ENCODE measurements at places on chromosomes 7 and 10. TPM values are rescaled to one million over a fixed set of nuclear protein-coding genes. Genes with fewer than 3 reads are reported as not detected.
A peak's percentile ranks its signal among the peaks of the same experiment; 100 is the strongest.

FAM25C gene
- not detected for total RNA-seq

ACSM6 gene
- total RNA-seq: not detected

FASTK gene
- 146 TPM for total RNA-seq

CFAP58 gene
- 1.4 TPM for total RNA-seq

ZNF485 gene
- 6.4 TPM for total RNA-seq

C7orf57 gene
- total RNA-seq: 0.29 TPM

HGF gene
- total RNA-seq: 13.0 TPM

CALN1 gene
- not detected for total RNA-seq

FKBP6 gene
- total RNA-seq: not detected

DNA sequence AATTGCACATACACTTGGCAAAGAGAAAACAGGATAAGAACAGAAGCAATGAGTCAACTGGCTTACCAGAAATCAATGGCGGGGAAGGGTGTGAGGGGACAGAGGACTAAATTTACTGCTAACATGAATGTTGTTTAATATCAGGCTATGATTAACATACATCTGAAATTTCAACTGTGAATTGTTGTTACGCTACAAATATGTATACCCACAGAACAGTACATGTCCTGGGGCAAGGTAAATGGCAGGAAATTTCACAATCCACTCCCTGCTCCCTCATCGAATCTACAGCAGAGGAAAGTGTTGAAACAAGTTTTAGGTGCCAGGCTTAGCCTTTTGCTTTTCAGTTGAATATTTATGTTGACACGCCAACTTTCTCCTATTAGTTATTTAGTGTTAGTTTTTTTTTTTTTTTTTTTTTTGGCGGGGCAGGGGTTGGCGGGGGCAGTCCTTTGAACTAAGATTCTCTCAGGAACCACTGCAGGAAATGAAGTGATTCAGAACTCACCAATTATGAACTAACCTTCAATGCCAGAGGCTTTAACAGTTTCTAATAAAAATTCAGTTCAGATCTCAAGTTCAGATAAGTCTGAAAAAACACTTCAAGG, 99.0 kb downstream of the UBE2H start:
- no peak for DNase-seq

DNA sequence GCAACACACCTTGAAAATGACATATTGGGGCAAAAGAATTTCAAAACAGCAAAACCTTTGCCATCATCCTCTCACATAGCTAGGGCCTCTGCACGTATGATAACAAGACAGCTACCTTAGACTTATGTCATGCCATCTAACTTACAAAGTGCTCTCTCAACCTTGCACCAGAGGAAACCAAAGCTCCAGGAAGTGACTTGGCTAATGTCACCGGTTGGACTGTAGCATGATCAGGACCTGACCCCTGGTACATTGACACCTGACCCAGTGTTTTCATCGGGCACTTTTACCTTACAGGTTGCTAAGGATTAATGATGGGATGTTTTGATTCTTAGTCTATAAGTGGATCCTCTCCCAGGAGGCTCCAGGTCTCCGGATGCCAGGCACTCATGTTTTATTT, 529.8 kb upstream of the GALNT17 start:
- no peak for DNase-seq

DNA sequence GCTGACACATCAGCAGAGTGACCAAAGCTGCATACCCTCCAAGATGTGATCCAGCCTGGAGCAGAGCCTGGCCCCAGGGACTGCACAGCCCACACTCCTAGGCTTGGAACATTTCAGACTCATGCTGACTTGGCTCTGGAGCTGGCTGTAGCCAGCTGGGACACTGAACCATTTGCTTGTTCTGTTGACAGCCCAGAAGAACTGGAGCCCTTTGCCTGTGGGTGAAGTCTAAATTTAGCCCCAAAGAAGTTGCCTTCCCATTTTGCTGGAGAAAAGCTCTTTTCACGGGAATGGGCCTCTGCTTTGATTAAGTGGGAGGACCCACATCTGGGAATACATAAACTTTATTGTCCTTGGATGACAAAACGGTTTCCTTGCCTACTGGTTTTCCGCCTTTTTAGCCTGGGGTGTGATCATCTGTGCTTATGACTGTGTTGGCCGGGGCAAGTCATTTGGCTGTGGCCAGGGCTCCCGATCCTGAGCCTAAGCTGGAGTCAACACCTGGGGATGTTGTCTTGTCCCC, 186.2 kb upstream of the BMPER start:
- DNase-seq: peak; percentile 61

DNA sequence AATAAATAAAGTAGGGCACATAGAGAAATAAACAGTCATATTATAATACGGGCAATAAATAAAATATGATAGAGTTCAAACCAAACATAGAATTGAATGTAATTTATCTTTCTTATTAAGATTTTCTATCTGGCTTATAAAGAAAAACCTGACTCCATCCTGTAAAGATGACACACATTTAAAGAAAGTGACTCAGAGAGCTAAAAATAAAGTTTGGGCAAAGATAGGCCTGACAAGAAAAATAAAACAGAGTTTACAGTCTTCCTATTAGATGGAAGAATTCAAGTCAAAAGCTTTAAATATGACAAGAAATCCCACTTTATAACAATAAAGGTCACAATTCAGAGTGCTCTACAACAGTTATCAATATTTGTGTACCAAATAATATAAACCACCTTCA, 580.6 kb downstream of the PHTF2 start:
- DNase-seq: peak; percentile 65

DNA sequence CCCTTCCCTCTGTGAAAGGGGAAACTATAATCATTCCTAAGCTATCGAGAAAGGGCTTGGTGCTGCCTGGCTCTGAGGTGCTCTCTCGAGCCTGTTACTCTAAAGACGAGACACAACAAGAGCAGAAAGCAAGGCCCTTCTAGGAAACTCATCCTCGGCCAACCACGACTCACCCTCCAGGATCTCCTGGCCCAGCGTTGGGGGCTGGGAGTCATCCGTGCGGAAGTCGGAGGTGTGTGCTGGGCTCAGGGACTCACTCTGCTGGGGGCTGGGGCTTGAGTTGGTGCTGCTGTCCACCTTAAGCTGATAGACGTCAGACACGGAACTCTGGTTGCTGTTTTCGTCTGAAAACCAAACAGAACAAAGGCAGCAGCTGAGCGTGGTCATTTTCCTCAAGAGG, 17.6 kb upstream of the BAZ1B start:
- no peak for DNase-seq

- DNase-seq: peak; percentile 4
These were observed 1122.2 kb upstream of the CELF2 start for GRCh38 chr10:9895453-9895852.

GRCh38 chr7:4234886-4235285, 447.2 kb upstream of the FOXK1 start:
- no peak for DNase-seq

- DNase-seq: peak; percentile 42
These were observed 5.8 kb upstream of the KCNH2 start for GRCh38 chr7:150983893-150984368.

- no peak for DNase-seq
These were observed 3.2 kb downstream of the BEND7 start for GRCh38 chr10:13525663-13526062.

- peak; percentile 26 for DNase-seq
These were observed 259.0 kb downstream of the CXCL12 start for GRCh38 chr10:44125879-44126278.

DNA sequence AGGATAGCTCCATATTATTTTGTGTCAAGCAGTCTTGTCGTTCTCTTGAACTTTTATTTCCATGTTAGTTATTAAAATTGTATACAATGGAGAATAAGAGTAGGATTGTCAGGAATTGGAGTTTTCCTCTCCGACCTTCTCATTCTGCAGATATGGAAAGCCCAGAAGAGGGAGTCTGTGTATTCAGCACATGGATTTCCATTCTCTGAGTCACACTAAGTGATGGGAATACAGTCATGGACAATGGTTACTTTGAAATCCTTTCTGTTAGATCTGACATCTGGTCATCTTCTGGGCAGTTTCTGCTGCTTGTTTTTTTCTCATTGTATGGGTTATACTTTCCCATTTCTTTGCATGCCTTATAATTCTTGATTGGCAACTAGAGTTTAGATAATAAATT, 5.0 kb upstream of the TASOR2 start:
- peak; percentile 47 for DNase-seq

GRCh38 chr10:36515319-36515718, 610.1 kb upstream of the ANKRD30A start:
- peak; percentile 52 for DNase-seq

- no peak for DNase-seq
These were observed 32.2 kb downstream of the DNAJB12 start for GRCh38 chr10:72322280-72323058.

GRCh38 chr7:129394101-129394500, 40.1 kb upstream of the STRIP2 start:
- no peak for DNase-seq

DNA sequence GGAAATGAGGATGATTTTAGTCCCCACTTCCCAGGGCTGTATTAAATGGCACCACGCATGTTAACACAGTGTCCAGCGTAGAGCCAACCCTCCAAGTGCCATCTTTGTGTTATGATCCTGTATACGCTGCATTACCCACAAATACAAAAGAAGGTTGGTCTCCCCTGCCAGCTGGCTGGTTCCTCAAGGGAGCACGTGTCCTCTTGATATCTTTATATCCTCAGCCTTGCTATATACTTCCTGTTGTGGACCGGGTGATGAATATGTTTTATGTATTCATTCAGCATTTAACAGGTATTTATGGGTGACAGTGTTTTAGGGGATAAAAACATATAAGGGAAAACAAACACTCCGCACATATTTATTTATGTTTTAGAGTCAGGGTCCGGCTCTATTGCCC, 23.2 kb upstream of the PRRT4 start:
- DNase-seq: no peak

DNA sequence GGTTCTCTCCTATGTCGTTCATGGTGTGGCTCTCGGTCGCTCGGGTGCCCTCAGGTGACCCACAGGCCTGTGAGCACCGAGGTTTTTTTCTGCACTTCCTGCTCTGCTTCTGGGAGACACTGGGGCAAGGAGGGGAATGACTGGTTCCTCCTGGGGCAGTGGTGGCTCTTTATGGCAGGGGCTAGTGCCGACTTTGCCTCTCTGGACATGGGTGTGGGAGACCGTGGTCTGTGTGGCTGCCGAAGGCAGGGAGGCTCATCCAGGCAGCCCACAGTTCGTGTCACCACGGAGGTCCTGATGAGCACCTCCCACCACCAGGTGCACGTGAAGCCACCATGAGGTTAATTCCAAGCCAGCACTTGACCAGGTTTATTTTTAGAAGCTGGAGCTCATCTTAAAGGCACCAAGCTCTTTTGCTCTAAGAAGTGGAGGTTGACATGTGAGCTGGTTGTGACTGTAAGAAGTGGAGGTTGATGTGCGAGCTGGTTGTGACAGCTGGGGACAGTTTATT, 24.7 kb upstream of the DPYSL4 start:
- no peak for DNase-seq

GRCh38 chr7:26203016-26203415, 1.5 kb downstream of the CBX3 start:
- DNase-seq: no peak

GRCh38 chr7:33578166-33578565, 327.2 kb upstream of the BMPER start:
- peak; percentile 73 for DNase-seq

GRCh38 chr10:127739908-127740307, 2.9 kb downstream of the FOXI2 start:
- no peak for DNase-seq

DNA sequence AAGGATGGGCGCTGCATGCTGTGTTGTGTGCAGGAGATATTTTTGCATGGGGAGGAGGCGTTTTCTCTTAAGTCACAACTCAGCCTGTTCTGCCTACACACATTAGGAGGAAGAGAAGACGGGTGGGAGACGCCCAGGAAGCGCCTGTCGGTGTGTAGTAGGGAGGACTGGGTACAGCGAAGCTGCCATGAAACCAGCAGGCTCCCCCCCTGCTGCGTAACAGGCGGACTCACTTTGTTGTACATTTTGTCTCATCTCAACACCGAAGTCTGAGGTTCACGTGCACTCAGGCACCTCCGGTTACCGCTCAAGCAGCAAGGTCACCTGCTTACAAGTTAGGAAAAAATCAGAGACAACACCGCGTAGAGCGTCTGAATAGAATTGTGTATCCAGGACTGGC, 56.3 kb downstream of the CRTAC1 start:
- DNase-seq: no peak

GRCh38 chr10:103839519-103839871, 15.9 kb downstream of the SH3PXD2A start:
- DNase-seq: no peak

DNA sequence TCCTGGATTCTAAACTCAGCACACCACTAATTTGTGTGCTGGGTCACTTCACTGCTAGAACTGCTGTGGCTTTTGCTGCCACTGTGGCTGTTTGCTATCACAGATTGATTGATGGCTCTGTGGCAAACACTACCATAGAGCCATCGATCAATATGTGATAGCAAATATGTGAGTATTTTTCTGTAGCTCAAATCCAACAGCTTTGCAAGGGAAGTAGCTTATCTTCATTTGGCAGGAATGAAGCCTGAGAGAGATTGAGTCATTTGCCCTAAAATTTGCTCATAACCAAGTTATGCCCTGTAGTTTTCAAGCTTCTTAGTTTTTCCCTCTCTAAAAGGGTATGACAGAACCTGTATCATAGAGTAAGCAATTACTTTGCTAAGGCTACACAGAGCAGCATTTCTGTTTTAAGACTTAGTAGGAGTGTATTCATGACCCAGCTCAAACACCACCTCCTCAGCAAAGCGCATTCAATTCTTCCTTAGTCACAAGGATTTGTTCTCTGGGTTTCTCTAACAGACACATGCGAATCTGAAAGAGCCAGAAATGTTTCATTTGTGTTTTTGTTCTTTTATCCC, 43.1 kb downstream of the MINPP1 start:
- peak; percentile 64 for DNase-seq

- no peak for DNase-seq
These were observed 425.1 kb upstream of the NPVF start for GRCh38 chr7:25653384-25653783.

DNA sequence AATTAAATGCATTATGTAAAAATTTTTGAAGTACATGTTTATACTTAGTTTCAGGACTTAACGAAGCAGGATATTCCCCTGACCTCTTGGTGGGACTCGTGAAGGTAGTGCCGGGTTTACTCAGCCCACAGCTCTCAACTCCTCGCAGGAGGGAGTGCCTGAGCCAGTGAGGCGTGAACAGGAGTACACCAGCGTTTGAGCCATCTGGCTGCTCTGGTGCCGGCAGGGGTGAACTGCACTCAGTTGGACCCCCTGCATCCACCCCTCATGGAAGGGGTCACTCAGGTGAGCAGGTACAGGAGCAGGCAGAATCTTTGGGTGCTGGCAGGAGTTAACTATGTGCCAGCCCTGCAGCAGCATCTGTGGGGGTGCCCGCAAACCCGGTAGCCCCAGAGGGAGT, 625.1 kb upstream of the PCDH15 start:
- no peak for DNase-seq

GRCh38 chr10:36416513-36416912, 708.9 kb upstream of the ANKRD30A start:
- DNase-seq: no peak

GRCh38 chr10:43305876-43306275, 39.0 kb upstream of the RASGEF1A start:
- DNase-seq: peak; percentile 36

DNA sequence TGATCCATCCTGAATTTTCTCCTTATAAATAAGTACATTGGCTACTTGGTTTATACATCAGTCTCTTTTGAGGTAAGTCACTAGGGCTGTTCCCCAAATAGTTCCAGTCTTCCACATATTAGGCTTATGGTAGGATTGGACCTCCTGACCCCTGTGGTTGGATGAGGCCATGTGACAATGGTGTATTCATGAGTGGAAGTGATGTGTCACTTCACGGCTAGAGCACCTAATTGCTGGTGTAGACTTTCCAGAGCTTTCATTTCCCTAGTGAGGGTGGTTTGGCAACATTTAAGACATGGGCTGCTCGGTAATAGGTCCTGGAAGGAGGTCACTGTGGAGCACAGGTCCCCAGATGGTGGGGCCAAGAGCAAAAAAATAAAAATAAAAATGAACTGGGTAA, 141.2 kb upstream of the ABCB5 start:
- DNase-seq: peak; percentile 34
